ENCODE measurements at places on chromosomes 11 and 22.

DNA sequence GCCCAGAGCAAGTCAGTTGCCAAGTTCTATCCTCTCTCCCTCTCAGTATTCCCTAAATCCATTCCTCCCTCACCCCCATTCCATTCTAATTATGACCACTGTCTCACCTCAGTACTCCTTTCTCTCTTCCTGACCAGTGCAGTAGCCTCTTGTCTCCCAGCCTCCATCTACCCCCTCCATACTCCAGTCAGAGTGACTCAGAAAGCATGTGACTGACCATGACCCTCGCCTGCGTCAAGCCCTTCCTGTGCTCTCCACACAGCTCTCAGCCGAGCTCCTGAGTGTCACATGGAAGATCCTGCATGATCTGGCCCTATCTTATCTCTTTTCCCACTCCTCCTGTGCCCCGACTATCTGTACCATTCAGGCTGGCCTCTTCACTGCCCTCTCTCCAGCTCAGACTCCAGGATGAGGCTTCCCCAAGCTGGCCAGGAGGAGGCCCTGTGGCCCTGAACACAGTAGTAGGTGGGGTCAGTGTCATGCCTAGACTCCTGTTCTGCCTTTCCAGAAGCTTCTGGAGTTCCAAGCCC, 42.6 kb downstream of the NEU3 start:
- no peak for DNase-seq

GRCh38 chr11:72831521-72832300, 17.5 kb downstream of the ATG16L2 start:
- DNase-seq: peak; percentile 92

DNA sequence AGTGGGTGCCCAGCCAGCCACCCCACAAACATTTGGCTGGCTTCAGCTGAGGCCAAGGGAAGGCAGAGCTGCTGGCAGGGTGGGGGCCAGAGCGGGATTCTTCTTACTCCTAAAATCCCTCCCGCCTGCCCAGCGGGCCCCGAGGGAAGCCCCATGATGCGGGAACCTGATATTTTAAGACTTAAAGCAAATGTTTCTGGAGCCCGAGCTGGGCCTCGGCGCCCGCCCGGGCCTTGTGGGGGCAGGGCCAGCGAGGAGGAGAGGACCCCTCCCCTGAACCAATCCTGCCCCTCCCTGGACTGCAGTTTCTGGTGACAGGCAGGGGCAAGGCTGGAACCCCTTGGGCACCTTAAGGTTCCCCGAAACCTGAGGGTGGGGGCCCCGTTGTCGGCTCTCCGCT, 17.2 kb downstream of the GP1BB start:
- no peak for DNase-seq

GRCh38 chr11:82465481-82465880, 268.2 kb downstream of the FAM181B start:
- no peak for DNase-seq

DNA sequence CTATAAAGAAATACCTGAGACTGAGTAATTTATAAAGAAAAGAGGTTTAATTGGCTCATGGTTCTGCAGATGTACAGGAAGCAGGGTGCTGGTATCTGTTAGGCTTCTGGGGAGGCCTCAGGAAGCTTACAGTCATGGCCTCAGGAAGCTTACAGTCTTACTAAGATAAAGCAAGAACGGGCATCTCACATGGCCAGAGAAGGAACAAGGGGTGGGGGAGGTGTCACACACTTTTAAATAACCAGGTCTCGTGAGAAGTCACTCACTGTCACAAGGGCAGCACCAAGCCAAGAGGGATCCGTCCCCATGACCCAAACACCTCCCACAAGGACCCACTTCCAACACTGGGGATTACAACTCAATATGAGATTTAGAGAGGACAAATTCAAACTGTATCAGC, 192.8 kb upstream of the B3GAT1 start:
- no peak for DNase-seq

DNA sequence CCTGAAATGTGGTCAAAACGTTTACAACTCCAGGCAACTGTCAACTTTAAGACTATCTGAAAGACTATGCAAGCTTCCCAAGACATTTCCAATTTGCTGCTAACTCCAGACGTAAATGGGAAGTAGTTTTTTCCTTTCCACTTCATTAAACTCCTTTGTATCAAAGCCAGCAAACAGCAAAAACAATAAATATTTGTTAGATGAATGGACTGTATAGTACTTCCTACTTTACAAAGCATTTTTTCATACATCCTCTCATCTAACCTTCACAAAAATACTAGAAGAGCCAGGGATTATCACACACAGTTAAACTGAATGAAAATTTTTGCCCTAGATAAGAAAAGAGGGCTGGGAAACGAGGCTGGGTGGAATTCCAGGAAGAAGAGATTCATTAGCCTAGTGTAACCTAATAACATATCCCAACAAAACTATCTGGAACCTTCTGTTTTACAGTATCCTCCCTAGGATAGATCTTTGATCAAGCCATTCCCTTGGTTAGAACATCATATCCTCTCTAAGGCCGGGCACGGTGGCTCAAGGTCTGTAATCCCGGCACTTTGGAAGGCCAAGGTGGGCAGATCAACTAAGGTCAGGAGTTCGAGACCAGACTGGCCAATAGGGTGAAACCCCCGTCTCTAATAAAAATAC, 10.4 kb downstream of the NUP98 start:
- no peak for DNase-seq

GRCh38 chr11:27705873-27706820, 5.9 kb upstream of the BDNF start:
- no peak for DNase-seq

DNA sequence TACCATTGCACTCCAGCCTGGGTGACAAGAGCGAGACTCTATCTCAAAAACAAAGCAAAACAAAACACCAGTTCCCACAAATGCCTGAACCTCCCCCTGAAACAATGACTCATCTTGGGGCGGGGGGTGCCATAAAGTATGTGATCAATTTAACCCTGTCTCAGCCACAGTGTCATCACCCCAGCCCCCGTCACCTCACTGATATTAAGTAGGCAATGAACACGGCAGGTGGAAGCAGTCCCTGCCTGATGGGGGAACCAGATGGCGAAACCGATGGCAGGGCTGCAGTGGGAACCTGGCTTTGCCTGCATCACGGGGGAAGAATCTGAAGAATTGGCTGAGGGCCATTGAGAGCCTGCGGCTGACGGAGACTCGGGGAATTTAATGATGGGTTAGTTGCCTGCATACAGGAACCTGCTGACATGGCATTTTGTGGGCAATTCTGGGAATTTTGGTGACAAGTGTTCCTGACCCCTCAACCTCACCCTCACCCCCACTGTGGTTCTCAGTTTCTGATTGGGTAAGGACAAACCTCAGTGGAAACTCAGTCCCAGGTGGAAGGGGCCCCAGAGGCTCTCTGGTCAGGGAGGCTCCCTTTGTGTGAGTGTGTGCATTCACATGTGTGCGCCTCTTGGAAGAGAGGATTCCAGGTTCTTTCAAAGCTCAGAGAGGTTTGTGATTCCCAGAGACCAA, 39.1 kb upstream of the SHISAL1 start:
- peak; percentile 85 for DNase-seq

DNA sequence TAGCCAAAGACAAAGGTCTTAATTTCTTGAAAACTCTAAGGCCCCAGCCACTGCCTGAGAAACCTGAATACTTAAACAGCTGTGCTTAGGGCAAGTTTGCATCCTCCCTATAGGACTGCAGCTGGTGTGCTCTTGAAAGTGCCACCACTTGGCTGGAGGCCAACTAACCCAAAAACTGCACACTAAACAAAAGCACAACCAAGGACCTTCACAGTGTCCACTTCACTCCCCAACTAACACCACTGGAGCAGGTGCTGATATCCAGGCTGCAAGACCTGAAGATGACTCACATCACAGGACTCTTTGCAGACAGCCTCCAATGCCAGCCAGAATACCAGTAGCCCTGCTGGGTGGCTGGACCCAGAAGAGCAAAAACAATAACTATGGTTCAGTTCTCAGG, 357.7 kb upstream of the ARHGAP42 start:
- no peak for DNase-seq

DNA sequence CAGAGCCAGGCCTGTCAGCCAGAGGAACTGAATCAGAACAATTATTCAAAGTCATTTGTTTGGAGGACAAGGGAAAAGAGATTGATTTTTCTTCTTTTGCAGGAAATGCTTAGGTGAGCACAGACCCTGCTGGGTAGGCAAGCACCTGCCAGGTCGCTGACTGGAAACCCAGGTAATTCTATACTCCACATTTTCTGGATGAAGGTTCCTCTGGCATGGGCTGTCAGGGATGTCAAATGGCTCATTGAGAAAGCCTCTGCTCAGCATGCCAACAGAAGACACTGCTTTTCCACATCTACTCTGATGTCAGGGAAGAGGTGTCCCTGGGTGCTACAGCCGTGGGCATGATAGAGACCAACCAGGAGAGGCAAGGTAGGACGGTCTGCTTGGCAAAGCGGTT, 166.7 kb upstream of the SYN3 start:
- no peak for DNase-seq

DNA sequence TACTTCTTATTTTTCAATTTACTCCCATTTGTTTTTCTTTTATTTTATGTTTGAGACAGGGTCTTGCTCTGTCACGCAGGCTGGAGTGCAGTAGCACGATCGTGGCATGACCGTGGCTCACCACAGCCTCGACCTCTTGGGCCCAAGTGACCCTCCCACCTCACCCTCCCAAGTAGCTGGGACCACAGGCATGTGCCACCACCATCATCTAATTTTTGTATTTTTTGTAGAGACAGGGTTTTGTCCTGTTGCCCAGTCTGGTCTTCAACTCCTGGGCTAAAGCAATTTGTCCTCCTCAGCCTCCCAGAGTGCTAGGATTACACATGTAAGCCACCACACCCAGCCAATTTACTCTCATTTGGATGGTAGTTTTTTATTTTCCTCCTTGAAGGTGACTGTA, 679.3 kb upstream of the CCDC179 start:
- no peak for DNase-seq

DNA sequence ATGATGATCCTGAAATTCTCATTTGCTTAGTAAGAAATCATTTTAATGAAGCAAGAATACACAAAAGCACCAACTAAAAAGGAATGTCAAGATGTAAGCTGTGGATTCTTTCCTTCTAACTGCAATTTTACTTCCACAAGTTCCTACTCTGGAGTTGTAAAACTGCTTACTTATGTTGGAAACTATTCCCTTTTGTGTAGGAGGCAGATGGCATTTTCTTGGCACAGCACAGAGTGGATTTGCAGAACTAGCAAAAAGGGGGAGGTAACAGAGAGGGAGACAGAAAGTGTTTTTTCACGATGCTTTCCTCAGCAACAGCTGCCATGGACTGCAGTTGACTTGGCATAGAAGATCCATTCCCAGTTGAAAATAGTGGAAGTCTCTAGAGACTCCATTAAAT, 1112.0 kb upstream of the RAG2 start:
- peak; percentile 69 for DNase-seq

- no peak for DNase-seq
Observed at GRCh38 chr22:45968003-45968650, 8.8 kb downstream of the WNT7B start.
